Midbrain (tissue), 1 donor: ENCODE measurements at places on chromosomes 7 and 10.

DNA sequence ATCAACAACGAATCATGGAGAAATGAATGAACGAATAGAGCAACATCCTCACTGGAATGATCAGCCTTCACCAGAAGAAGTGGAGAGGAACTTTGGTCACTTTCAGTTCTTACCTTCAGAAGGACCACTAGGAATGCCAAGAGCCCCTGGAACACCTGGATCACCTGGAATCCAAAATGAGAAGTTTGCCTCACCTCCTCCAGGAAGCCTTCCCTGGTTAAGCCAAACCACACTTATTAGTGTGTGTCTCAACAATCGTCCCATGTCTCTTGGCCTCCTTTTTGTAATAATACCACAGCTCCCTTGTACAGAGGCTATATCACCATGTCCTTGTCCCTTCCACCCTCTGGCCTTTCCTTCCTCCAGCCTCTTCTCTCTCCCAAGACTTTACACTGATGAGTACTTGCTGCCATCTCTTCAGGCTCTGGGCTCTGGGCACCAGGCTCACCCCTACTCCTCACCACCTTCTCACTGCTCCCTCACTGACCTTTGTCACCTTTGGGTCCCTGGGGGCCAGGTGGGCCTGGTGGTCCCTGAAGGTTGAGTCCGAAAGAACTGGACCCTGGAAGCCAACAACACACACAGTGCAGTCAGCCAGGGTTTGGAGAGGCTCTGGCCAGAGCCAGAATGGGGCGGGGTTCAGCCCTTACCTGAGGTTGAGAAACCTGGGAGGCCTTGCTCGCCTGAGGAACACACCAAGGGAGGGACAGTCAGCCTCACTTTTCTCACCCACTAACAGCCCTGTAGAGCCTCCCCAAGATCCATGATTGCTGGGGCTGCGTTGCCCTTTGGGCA is 46.5 kb downstream of the COL17A1 start:
- no peak for DNase-seq

- DNase-seq: no peak
Measured at GRCh38 chr7:157523766-157524421, 187.1 kb downstream of the DNAJB6 start.

DNA sequence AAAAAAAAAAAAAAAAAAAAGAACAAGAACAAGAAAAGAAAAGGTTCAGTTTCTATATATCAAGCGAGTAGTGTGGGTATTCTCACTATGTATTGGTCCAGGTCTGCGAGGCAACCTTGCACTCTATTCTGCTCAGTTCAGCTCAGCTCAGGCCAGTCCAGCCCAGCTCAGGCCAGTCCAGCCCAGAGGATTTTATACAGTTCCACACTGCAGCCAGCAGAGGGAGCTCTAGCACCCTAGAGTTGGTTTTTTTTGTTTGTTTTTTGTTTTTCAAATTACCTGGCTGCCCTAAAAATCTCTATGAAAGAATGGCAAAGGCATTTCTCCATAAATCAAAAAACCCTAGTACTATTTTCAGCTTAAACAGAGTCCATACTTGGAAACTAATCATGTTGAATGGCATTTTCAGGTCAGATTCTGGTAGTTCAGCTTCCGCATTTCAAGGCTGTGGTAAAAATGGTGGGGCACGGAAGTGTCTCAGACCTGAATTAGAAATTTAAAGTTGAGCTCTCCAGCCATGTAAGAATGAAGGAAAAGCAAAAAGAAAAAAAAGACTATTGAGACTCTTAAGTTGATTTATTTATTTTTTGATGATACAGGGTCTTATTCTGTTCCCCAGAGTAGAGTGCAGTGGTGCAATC is 55.2 kb upstream of the GSDME start:
- DNase-seq: peak; percentile 65

DNA sequence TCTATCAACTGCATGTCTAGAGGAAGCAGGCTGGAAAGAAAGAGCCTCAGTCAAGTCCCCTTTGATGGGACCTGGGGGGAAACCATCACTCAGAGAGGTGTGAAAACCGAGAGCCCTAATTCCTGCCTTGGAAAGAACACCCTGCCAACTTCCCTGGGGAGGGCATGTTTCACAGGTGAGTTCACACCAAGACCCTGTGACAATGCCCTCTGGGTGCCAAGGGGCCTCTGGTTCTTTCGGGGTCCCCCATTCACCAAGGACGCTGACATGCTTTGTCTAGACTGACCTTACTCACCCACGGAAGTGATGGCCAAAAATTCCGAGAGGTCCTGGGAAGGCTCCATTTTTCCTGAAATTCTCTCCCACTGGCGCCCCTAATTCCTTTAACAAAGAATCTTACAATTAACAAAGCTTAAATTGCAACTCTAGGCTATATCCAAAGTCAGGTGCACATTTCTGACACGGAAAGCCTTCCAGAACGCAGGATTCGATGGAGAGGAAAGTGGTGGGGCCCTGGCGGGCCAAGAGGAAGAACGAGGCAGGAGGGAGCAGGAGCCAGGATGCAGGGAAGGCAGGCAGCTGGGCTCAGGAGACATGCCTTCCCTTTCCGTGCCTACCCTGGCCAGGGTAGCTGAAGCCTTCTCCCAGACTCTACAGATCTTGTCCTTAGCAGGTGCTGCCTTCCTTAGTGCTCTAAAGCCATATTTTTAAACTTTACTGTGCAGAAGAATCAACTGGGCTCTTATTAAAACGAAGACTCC is 23.7 kb downstream of the VSTM4 start:
- no peak for DNase-seq

DNA sequence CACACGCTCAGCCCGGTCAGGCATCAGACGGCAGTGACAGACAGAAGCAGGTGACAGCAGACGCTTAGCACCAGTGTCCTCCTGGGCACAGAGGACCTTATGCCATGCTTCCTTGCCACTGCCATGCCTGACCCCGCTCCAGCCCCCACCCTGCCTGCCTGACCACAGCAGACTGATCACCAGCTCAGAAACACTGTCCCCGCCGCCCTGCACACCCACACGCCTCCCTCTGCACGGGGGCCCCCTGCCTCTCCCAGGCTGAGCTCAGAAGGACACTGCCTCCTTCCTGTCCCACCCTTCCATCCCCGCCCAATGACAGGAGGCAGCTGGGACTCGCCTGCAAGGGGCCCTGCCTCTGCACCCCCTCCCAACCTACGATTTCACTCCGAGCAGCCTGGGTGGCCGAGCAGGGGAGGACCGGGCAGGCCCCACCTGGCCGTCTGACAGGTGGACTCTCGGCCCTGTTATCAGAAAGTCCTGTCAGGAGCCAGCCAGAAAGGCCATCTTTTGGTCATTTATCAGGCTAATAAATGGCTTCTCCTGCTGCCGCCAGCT is 183.4 kb downstream of the ELFN1 start:
- no peak for DNase-seq

DNA sequence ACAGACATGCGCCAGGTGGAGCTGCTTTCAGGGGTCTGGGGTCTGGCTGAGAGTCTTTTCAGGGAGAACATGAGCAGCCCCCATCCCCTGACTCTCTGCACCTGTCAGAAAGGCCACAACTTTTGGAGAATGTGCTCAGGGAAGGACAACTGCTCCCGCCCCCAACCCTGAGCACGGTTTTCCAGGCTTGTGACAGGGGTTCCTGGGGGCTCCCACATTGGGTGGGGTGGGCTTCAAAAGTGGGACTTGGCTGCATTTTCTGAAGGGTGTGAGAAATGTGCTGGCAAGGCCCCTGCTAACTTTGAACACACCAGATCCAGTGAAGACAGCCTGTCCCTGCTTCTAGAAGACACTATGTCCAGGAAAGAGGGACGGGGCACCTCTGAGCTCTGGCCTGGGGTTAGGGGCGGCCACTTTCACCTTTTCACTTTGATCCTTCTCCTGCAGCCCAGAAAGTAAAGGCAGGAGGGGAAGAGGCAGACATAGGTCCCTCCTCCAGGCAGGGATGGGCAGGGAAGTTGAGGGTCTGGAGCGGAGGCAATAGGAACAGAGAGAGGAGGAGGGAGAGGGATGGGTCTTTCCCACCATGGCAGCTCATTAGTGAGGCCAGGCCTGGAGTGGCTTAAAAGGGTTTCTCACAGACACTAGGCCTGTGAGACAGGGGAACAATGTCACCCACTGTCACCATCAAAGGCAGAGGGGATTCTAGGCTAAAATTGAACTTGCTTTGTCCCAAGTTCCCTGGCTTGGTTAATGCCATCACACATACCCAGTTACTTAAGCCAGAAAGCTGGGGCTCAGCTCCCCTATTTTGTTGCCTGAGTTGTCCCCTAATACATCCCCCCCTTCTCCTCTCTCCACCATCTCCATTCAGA is 1.5 kb downstream of the KCP start:
- DNase-seq: no peak

DNA sequence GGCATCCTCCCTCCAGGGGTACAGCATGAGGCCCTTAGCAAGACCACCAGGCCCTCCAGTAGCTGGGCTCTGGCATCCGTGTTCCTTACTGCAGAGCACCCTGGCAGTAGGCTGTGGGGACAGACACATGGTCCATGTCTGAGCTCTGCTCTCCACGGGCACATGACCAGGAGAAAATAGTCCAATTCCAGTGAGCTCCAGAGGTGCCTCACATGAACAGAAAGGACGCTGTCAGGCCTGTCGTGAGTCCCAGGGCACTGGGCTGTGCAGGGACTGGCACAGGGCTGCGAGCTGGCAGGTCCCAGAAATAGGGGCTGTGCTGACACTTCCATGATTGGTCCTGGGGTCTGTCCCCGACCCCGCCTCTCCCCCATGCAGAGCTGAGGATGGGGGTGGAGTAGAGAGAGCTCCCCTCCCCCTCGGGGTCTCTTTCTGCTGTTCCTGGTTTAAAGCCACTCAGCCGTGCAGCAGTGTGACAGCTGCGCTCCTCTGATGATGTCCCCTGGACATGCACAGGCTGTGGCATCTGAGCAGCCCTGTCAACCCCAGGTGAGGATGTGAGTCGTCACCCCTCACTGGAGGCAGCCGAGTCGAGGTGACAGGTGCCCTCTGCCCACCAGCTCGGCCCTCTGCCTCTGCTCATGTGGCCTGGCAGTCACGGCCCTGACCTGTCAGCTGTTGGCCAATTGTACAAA is 25.2 kb upstream of the ZNF488 start:
- no peak for DNase-seq
